ENCODE measurements at places on chromosomes 2 and 18. TPM values are rescaled to one million over a fixed set of nuclear protein-coding genes. Genes with fewer than 3 reads are reported as not detected.

NCKAP1 gene
- total RNA-seq: 206 TPM

CCDC85A gene
- 4.6 TPM for total RNA-seq

RTP5 gene
- not detected for total RNA-seq

UGT1A10 gene
- not detected for total RNA-seq

TEKT4 gene
- total RNA-seq: not detected

All from uterine smooth muscle cell (primary cell).